Stimulated activated CD4-positive, alpha-beta T cell treated with anti-CD3 and anti-CD28 coated beads, Interleukin-1b, Interleukin-23, amount 100 ng/mL, for 1 hour (primary cell): ENCODE measurements at places on chromosomes 1 and 21.

- DNase-seq = no peak
Observed at GRCh38 chr1:246037832-246038231, 469.2 kb downstream of the SMYD3 start.

DNA sequence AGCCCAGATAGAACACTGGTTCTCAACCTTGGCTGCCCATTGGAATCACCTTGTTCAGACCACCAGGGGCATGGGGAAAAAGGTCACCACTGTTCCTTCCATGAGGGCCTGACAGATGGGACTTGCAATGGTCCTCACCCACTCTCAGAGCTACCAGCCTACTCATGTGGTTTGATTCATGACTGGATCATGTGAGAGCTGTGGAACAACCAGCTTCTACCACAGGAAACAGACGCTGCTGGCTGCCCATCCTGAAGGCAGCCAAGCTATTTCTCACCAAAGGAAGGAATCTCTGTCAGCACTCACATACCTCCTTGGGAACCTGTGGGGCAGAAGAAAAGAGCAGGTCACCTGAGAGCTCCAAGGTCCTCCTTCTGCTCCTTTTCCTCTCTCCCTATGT is 53.6 kb downstream of the CAPN8 start:
- no peak for DNase-seq

DNA sequence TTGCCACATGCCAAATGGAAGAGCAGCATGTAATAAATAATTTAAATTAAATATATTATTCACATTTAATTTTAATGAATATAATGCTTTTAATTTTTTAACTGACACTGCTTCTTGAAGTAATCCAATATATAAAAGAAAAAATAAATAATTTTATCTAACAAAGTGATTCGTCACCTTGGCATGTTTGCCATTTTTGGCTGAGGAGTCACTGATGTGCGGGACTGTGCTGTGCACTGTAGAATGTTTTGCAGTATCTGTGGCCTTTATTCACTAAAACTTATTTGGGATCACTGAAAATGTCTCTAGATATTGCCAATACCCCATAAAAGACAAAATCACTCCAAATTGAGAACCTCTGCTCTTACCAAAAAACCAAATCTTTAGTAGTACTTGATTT is 807.8 kb downstream of the BRINP3 start:
- no peak for DNase-seq

DNA sequence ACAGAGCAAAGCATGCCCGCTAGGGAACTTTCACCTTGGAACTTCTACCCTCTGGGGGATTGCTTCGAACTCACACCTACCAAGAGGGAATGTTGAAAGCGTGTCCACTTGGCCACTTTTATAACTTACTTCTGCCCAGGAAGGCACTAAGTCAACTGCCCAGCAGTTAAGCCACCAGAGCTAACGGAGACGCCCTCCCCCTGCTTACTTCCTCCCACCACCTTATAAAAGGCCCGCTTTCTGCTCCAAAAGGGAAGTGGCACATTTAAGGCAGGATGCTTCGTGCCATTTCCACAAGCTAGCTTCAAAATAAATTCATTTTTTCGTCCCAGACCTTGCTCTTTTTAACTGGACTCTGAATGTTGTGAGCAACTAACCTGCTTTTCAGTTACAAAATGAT is 3.2 kb upstream of the AK2 start:
- no peak for DNase-seq
